ENCODE measurements at places on chromosomes 4 and X.

GRCh38 chrX:42437211-42437610, 340.8 kb downstream of the PPP1R2C start:
- no peak for DNase-seq

DNA sequence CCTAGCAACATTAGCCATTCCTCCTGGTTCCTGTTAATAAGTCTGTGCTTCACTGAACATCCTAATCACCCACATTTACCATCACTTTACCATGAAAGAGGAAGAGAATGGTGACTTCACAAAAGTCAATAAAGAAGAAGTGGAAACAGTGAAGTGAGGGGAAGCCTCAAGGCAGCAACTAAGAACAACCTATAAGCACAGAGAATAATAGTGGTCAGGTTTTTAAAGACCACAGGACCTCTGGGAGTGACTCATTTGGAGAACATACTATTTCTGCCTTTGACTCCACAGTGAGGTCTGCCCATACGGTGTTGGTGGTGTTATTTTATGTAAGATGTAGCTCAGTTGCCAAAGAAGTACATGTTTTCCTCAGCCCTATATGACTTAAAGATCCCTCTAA, 86.0 kb upstream of the TET2 start:
- no peak for DNase-seq

DNA sequence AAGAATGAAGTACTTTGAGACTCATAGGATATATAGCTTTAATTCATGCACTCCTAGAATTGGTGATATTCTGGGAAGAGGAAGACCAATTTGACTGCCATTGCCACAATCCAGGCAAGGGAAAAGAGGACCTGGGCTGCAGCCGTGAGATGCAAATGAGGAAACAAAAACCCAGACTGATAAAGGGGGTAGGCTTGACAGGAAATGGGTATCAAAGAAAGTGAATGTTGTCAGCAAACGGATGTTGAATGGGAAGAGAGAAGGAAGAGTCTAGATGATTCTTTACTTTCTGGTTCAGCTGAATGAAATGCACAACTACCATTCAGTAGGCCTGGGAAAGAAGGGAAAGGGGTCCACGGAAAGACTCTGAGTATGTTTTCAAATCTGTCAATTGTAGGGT, 17.1 kb upstream of the ARHGEF6 start:
- no peak for DNase-seq

DNA sequence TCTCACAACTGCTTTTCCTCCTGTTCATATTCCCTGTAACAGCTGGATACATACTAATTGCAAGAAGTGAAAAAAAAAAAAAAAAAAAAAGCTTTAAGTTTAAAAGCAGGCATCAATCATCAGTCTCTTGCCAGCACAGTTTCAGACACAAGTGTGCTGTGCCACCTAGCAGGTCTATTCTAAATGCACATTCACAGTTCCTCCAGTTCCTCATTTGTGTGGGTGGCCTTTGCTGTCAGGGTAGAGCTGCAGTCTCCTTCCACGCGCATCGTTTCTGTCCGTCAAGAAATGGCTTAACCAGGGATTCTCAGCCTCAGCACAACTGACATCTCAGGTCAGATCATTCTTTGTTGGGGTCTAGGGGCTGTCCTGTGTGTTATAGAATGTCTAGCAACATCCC, 61.6 kb downstream of the SCML1 start:
- no peak for DNase-seq

DNA sequence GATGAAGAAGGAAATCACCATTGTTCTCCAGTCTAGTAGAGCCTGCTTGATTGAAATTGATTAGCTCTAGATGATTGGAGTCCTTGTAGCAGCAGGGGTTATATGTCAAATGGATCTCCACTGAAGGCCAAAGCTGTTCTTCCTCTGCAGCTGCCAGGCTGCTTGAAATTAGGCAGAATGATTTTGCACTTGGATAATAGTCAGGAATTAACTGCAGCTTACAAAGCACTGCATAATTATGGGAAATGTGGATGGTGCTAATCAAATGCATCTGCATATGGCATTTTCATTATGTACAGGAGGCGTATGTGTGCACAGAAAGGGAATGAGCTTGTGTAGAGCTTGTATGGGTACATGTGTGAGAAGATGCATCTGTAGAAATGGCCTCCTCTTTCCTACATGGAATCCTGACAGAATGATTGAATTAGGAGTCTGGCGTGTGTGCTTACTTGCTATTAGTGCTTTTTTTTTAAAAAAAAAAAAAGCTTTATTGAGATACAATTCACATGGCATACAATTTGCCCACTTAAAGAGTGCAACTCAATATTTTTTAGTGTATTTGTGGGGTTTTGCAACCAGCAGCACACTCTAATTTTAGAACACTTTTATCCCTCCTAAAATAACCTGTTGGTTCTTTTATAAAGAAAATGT, 65.9 kb downstream of the TMEM131L start:
- no peak for DNase-seq

DNA sequence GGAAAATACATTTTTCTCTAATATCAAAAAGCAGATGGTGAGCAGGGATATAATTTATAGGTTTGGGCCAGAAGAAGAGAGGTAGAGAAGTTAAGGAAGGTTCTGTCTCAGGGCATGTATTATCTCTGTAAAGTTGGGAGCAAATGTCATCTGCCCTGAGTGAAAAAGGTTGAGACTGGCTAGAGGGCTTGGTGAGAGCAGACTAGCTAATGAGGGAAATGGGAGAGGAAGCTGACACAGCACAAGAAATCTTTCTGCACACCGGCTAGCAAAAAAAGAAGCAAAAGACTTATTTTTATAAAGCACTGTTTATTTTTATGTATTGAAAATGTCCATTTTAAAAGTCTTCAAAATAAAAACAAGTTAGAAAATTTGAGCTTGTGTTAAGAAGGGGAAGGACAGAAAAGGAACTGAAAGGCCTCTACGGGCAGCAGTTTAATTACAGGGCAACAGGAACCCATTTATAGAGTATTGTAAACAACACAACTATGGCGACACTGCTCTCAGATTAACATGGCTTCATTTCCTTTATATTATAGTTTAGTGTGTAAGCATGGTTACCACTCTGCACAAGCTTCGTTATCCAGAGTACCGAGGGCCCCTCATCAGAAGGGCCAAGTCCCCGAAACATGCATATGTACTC, 17.4 kb downstream of the CD40LG start:
- DNase-seq: no peak

- no peak for DNase-seq
Observed at GRCh38 chr4:128285085-128285997, 2.3 kb downstream of the PGRMC2 start.

All from left forelimb (tissue), 1 donor.